Lung (tissue), 17 donors: ENCODE measurements at places on chromosomes 13 and 19. TPM values are rescaled to one million over a fixed set of nuclear protein-coding genes. Genes with fewer than 3 reads are reported as not detected.

FAM216B gene
- total RNA-seq = 36.3 TPM

RPL21 gene
- total RNA-seq = 796 TPM

C13orf42 gene
- total RNA-seq = not detected

COL4A1 gene
- 1,051 TPM for total RNA-seq

ZNF526 gene
- 14.4 TPM for total RNA-seq

SPRYD7 gene
- total RNA-seq = 14.3 TPM

STOML3 gene
- total RNA-seq = 5.1 TPM

ZNF681 gene
- 4.8 TPM for total RNA-seq

PABPC3 gene
- 0.18 TPM for total RNA-seq

CACNA1A gene
- total RNA-seq = 0.92 TPM

DDA1 gene
- 16.1 TPM for total RNA-seq
